ENCODE measurements at places on chromosomes 16 and 17.

- ATAC-seq = no peak
Measured at GRCh38 chr17:570388-570787, 144.3 kb downstream of the VPS53 start.

GRCh38 chr16:20216591-20217217 lies 110.6 kb downstream of the GP2 start:
- ATAC-seq = no peak

DNA sequence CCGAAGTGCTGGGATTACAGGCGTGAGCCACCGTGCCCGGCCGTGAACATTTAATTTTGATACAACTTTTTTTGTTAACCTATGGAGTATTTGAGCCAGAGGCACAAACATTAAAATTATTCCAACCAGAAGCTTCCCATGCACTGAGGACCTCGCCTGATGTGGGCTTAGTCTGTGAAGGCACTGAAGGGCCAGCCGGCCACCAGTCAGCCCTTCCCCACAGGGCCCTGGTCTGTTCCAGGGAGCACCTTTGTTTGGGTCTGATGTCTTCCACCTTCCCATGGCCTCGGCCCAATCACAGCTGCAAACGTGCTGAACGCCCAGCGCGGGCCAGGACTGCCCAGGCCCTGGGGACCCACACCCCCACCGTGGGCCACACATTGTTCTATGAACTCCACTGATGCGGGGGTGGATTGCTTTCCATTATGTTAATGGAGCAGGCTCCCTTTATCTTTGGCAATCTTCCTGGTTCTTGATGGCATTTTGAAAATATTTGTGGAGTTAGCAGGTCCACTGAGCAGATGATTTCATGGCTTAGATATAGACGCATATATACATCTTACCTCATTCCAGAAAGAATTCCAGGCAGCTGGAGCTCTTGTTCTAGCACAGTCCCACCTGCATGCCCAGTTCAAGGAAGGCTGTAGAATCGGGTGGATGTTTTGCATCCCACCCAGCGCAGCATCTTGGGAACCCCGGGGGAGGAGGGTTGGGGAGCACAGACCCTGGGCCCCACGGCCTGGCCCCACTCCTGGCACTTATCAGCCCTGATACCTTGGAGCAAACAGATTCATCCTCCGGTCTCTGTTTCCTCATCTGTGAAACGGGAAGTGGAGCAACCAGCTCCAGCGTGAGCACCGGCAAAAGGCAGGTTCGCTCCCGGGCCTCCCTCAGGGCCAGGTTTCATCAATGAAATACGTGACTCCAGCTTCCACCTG lies 14.5 kb downstream of the SPIRE2 start:
- ATAC-seq = peak; percentile 87

- peak; percentile 79 for ATAC-seq
Measured at GRCh38 chr17:27862840-27863239, 30.3 kb downstream of the LYRM9 start.

DNA sequence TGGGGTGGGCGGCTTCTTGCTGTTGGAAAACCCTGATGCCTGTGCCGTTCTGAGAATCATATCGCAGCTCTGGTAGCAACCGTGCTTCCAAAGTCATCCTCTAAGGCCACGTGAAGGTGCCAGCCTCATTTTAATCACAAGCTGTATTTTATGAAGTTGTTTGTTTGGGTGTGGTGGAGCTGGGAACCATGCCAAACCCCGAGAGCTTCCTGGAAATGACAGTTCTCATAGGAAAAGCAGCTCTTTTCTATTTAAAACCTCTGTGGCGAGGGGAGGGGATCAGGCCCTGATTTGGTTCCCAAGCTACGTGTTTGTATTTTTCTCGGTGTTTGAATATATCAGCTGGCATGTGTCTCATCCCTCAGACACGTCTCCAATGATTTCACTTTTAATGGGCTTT lies 21.7 kb downstream of the KNOP1 start:
- ATAC-seq = peak; percentile 75

- ATAC-seq = no peak
Measured at GRCh38 chr17:72671016-72671415, 421.5 kb downstream of the SLC39A11 start.

DNA sequence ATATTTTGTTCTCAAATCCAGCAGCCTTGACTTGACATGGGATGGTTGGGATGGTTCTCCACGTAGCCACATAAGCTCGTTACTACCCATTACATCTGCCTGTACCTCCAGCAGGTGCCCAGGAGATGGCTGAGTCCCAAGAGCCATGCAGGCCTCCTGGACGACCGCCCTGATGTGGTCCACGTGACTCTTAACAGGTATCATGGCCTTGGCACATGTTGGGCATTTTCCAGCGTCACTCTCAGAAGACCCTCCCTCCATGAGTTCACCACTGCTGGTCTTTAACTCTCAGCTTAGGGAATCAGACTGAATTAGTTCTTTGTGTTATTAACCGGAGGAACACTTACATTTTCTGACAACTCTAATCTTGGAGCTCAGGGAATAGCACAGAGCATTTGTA lies 161.5 kb downstream of the CDH13 start:
- ATAC-seq = no peak

DNA sequence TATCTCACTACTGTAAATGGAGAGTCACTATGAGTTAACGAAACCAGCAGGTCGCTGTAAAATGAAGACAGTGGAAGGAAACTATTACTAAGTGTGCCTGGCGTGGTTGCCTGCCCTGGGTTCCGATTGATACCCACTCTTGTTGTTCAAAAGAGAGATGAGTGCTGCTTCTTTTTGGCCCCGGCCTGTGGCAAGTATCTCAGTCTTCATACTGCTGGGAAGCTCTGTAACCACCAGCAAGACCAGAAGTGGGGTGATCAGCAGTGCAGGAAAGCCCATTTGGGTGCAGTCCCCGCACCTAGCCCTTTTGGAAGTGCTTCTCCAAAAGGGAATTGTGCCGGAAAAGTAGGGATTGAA lies 104.5 kb downstream of the SNX29 start:
- ATAC-seq = no peak

DNA sequence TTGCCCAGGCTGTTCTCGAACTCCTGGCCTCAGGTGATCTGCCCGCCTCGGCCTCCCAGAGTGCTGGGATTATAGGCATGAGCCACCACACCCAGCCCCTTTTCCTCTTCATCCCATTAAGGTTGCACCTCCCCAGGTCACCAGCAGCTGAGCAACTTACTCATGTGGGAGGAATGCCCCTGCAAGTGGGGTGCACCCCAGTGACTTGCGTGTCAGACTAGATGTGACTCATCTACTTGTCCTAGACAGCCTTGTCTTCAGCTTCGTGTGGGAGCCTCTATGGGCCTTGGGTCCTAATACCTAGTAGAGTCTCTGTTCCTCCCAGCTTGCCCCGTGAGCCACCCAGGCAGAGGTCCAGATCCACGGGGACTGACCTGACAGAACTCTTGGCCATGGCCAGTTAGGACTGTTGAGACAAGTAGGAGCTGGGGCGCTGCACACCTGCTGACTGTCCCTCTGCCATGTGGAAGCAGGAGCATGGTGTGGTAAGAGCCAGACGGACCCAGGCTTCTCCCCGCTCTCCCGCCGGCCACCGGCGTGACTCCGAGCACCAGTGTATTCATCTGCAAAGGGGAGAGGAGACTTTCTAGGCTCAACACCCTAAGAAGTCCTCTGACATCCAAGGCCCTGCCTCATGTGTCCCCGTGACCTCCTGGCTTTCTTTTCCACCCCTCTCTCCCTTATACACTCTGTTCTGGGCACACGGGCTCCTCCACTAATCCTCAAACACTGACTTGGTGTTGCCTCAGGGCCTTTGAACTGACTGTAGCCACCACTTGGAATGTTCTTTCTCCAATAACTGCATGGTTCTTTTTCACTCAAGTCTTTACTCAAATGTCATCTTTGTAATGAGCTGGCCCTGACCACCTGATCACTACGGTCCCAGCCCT lies 11.6 kb upstream of the CBX4 start:
- ATAC-seq = peak; percentile 9

- no peak for ATAC-seq
Measured at GRCh38 chr16:66379571-66379941, 13.1 kb downstream of the CDH5 start.

DNA sequence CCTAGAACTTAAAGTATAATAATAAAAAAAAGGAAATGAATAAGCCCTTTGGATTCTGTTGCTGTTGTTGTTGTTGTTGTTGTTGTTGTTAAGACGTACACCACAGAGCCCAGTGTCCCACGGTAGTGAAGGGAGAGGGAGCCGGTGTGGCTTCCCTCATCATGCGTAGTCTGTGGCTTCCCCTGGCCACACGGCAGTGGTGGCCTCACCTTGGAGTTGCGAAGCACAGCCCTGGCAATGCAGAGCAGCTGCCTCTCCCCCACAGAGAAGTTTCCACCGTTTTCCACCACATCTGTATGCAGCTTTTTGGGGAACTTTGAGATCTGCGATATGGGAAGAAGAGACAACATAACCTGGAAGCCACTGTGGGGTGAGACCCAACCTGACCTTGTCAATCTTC lies 14.1 kb upstream of the ABCC12 start:
- no peak for ATAC-seq

DNA sequence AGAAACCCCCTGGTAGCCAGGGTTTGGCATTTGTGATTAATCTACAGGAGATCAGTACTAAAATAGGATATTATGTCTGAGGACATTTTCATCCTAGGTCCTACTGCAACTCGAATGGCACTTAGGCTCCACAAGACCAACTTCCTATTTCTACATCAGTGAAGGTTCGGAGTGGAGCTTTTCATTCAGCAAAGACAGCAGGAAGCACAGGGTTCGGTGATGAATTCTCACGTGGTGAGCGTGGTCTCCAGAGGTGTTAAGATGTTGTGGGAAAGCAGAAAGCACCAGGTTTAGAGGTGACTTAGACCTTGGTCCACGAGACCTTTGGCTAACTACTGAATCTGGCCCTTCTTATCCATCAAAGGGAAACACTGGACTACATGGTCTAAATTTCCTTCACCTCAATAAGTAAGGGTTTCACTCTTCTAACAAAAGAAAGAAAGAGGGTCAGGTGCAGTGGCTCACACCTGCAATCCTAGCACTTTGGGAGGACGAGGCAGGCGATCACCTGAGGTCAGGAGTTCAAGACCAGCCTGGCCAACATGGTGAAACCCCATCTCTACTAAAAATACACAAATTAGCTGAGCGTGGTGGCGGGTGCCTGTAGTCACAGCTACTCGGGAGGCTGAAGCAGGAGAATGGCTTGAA lies 13.9 kb upstream of the HELZ start:
- ATAC-seq = no peak

- no peak for ATAC-seq
Measured at GRCh38 chr16:12255919-12256665, 279.6 kb downstream of the SNX29 start.

GRCh38 chr17:68610554-68610953 lies 9.4 kb upstream of the FAM20A start:
- ATAC-seq = no peak

DNA sequence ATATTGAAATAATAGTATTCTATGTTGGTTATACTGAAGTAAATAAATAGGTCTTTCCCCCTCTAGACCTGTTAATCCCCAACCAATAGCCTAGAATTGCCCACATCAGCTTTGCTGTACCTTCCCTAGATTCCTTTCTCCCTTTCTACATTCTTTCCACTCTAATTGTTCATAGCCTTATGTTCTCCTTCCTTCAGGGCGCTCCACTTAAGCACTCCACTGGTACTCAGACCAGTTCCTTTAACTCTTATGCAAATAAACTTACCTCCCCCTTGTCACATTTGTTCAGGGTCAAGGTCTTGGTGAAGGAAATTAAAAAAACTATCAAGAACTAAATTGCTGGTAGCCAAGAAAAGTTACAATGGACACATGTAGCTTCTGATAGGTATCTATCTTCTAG lies 294.8 kb downstream of the UTP18 start:
- no peak for ATAC-seq

GRCh38 chr17:49490276-49490675 lies 4.8 kb upstream of the NGFR start:
- no peak for ATAC-seq

DNA sequence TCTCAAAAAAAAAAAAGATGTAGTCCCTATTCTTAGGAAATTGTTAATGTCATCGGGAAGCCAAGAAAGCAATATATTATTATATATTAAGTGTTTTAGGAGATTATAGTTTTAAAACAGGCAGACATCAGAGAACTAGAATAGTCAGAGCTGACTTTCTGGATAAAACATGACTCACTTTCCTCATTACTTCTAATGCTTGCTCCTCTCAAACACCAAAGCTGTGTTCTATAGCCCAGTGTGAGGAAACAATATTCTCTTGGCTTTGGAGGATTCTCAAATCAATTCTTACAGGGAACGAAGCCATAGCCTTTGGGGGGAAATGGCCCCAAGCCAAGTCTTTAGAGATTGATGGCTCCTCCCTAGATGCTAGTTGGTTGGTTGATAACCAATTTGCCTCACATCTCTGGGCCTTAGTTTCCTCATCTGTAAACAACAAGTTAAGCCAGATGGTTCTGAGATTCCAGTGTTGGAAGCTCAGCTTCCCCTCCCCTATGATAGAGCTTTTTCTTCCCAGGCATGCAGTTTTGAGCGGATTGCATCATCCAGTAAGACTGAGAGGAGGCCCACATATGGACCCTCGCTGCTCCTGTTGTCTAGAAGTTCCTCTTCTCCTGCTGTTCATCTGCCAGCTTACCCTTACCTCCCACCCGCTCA lies 12.4 kb downstream of the NMT1 start:
- ATAC-seq = no peak

DNA sequence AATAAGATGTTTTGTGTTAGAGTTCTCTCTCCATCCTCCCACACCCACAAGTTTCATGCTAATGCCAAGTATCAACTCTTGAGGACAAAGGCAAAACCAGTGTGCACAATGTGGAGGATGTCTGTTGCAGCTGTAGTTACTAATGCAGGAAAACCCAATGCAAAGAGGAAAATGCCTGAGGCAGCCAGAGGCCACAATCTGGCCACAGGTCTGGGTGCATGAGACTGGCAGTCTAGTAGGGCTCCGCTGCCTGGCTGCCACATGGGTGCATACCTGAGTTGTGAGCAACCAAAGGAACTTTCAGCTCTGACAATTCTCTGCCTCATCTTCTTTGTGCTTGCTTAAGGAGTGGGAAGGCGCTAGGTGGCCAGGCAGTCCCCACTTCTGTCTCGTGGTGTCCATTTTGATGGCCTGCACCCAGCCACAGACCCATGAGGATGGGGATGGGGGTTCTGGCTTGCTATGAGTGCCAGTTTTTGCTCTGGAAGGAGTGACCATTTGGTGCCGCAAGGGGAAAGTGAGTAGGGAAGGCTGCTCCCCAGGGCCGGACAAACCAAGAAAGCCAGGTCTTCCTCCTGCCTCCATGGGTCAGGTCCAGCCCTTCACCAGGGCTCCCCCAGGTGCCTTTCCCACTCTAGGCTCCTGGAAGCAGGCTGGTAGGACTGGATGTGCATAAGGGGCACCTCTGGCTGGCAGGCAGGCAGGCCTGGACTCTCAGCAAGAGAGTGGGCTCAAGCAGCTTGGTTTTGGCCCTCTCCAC lies 4.2 kb upstream of the GFOD2 start:
- no peak for ATAC-seq
